ENCODE measurements at places on chromosomes 2 and 18.

GRCh38 chr18:49305688-49306336, 154.6 kb downstream of the DYM start:
- DNase-seq: no peak

DNA sequence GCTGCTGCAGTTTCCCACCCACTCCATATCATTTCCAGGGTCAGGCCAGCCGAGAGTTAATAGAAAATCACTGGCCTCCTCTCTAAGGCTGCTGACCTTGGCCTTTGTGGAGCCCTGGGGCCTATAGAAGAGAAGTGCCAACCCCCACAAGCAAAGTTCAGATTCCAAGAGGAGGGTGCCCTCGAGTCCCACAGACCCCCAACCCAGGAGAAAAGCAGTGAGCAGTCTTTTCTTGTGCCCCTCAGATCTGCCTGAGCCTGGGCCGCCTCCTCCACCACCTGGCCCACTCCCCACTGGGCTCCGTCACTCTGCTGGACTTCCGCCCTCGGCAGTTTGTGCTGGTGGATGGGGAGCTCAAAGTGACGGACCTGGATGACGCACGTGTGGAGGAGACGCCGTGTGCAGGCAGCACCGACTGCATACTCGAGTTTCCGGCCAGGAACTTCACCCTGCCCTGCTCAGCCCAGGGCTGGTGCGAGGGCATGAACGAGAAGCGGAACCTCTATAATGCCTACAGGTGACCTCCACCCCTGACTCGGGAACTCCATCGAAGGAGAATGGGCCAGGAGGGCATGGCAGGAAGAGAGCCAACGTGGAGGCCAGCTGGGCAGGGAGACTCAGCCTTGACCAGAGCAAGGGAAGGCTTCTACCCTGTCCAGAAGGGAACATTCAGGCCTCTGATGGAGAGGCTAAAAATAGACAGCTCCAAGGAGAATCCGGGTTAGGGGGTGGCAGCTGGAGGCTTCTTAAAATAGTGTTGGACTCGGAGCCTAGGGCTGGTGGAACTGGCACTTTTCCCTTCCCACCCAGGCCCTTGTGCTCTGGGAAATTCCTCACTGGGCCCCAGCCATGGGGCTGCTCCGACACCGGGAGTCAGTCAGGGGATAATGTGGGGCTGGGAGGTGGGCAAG, 6.2 kb downstream of the PKDCC start:
- DNase-seq: no peak

GRCh38 chr2:102356381-102356712, 751 bp downstream of the IL18R1 start:
- DNase-seq: no peak

DNA sequence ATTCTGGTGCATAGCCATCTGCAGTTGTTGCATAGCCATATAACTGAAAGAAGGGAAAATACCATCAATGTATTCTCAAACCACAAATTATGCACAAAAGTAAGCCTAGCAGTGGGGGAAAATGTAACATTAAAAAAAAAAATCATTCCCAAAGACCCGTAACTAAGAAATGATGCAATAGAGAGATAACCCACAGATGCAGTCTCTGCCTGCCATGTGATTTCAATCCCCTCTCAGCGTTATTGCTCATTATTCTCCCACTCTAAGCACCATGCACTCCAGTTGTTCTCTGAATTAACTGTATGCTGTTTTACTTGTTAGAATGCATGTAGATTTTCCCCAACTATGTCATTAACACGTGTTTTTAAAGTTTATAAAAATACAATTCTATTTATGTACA, 14.1 kb downstream of the DSC1 start:
- no peak for DNase-seq

DNA sequence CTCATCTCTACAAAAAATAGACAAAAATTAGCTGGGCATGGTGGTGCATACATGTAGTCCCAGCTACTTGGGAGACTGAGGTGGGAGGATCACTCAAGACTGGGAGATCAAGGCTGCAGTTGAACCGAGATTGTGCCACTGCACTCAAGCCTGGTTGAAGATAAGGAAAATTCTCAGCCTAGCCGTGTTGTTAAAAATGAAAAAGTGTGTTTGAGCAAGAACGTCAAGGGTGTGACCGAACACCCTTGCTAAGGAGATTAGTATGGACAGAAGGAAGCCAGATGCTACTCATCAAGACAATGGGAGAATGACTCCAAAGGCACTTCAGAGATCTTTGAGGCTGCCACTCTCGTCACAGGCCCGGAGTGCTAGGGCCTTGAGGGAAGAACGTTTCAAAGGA, 70.0 kb upstream of the NDUFV2 start:
- DNase-seq: no peak

GRCh38 chr18:37544713-37545112, 20.9 kb downstream of the CELF4 start:
- DNase-seq: no peak

- no peak for DNase-seq
Measured at GRCh38 chr18:49915352-49915751, 102.0 kb upstream of the ACAA2 start.

- DNase-seq: no peak
Measured at GRCh38 chr2:207812726-207813080, 43.0 kb upstream of the FZD5 start.

GRCh38 chr2:147810883-147811765, 33.7 kb upstream of the ACVR2A start:
- DNase-seq: no peak

- no peak for DNase-seq
Measured at GRCh38 chr2:200453853-200454534, 55.9 kb downstream of the KCTD18 start.

DNA sequence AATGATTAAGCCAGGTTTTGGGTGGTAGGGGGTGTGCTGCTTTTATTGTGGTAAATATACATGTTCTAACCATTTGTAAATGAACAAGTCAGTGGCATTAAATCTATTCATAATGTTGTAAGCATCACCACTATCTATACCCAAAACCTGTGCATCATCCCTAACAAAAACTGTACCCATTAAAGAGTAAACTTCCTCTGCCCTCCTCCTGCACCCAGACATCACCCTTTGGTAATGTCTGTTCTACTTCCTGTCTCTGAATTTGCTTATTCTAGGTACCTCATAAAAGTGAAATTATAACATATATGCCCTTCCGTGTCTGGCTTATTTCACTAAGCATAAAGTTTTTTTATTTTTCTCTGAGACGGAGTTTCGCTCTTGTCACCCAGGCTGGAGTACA, 14.1 kb downstream of the RIF1 start:
- DNase-seq: peak; percentile 45

- DNase-seq: no peak
Measured at GRCh38 chr2:191565647-191566198, 112.2 kb upstream of the NABP1 start.

DNA sequence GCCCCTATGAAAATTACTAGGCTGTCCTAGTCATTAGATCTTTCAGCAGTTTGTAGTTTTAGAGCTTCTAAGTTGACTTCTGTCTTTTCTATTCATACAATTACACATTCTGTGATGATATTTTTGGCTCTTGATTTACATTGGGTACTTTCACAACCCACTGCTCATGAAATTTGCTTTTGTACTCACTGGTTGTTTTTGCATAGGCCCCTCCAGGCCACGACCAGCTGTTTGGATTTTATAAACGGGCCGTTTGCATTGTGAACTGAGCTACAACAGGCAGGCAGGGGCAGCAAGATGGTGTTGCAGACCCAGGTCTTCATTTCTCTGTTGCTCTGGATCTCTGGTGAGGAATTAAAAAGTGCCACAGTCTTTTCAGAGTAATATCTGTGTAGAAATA, 193.8 kb downstream of the RPIA start:
- DNase-seq: no peak

DNA sequence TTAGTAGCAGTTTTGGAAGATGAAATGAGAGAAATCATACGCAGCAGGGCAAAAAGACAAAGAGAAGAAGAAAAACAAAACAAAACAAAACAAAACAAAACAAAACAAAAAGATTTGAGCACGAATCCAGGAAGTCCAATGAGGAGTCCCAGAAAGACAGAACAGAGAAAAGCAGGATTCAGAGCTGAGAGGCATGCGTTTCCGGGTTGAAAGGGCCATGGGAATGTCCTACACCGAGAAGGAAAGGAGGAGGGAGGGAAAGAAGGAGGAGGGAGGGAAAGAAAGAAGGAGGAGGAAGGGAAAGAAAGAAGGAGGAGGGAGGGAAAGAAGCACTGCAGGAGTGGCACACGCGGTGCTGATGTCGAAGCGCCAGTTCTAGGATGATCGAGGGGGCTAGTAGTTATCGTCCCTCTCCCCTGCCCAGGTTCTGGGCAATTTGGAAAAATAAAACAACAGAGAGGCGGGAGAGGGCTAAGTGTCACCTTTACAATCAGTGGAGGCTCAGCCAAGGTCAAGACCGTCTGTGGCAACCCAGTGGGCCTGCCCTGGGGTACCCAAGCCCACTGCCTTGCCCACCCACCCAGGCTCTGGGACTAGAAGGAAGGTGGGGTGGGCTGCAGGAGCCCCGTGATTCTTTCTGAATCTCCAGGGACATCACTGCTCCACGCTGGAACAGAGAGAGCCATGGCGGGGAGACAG, 68.4 kb downstream of the TWIST2 start:
- DNase-seq: no peak

DNA sequence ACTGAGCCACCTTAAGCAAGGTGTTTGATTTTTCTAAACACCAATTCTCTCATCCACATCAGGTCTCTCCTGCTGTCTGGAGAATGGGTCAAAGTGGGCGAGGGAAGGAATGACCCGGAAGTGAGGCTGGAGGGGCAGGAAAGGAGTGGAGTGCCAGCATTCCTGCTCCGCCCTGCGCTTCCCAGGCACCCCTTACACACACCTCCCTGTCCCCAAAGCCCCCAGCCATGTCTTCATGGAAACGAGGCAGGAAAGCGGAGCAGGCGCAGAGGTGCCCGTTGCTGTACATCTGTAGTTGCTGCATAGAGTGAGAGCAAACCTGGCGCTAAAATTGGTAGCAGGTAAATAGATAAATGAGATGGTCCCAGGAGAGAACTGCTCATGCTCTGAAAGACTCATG, 27.2 kb upstream of the NT5DC4 start:
- DNase-seq: no peak

DNA sequence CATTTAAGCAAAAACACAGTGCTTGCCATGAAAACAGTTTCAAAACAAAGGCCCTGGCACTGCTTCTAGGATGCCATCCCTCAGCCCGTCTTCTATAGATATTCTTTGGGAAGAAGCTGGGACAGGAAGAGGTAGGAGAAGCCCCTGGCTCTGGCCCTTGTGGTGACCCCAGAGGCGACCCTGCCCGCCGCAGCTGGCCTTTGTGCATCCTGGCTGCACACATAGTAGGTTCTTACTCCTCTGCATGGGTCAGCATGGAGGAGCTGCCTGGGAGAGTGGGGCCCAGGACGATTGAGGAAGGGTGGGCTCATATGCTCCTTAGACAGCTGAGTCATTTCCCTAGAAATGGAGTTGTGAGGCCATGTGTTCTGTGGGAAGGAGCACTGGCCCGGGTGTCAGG, 44.4 kb upstream of the OTOF start:
- no peak for DNase-seq
